ENCODE measurements at places on chromosomes 3 and 15.

- DNase-seq = no peak
Measured at GRCh38 chr3:14274999-14275961, 96.7 kb downstream of the LSM3 start.

DNA sequence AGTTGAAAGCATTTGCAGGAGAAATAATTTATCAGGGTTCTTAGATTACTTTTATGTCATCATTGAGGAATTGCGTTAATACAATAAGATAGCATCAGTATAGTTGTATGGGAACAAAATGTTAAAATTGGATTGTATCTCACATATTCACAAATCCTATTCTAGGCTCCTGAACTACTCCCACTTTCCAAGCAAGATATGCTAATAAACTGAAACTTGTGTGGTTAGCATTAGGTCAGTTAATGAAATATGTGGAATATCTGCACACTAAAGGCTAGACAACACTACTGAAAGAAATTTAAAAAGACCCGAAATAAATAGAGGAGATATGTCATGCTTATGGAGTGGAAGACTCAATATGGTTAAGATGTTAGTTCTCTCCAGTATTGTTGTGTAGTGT lies 272.7 kb downstream of the DOCK3 start:
- no peak for DNase-seq

GRCh38 chr3:196559826-196560225 lies 8.5 kb downstream of the WDR53 start:
- DNase-seq = no peak

GRCh38 chr3:112631257-112631656 lies 9.7 kb downstream of the CCDC80 start:
- no peak for DNase-seq

- DNase-seq = no peak
Measured at GRCh38 chr3:1195947-1196346, 103.1 kb downstream of the CNTN6 start.

DNA sequence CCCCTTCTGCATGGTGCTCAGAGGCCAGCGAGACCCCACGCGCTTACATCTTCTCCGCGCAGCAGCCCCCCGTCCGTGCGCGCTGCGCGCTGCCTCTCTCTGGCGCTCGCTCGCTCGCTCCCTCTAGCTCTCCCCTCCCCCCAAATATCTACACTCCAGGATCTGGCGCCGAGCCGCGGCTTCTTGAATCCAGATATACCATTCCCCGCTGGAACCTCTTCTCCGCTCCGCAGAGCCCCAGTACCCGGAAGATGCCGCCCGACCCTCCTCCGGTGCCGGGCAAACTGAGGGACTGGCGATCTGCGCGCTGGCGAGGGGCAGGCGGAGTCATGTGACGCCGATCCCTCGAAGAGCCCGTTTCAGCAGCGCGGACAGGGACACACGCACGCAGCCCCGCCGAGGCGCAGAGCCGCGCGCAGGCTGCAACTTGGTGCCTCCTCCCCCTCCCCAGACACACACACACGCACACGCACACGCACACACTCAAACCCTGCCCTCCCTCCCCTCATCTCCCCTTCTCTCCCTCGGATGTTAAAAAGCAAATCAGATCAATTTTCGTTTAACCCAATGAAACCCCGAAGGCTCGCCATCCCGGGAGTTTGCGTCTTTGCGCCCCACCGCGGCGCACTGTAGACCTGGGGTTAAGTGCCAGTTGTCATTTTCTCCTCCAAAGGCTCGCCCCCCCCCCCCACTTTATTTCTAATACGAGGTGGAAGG lies at the start of gene RASGRF1:
TSS of gene RASGRF1 (minus strand) at position 294 of the 717 bp plus-strand sequence. CDS start at position 12, 282 bp downstream.
- DNase-seq = no peak

DNA sequence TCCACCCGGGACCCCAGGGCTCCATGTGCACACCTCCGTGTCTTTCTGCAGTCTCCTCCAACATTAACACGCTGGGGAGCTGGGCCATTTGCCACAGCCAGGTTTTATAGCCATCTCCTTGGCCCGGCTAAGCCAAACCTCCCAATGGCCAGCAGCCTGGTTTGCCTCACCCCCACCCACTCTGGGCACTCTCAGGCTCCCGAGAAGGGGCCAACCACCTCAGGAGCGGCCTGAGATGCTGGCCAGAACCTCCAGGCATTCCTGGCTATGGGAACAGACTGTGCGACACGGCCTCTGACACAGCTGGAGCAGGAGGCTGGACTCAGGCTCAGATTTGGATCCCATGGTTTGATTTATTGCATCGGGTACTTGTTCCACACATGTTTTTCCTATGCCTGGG lies 289.7 kb downstream of the RPLP1 start:
- DNase-seq = no peak

- DNase-seq = no peak
Measured at GRCh38 chr3:98763819-98764418, 779 bp downstream of the ST3GAL6 start.

GRCh38 chr3:36215241-36215640 lies 165.1 kb upstream of the STAC start:
- DNase-seq = no peak
